CD4-positive, alpha-beta T cell treated with Interleukin-17A for 4 hours (primary cell): ENCODE measurements at places on chromosomes 6 and 20.

GRCh38 chr6:150788089-150788488 is 77.4 kb upstream of the MTHFD1L start:
- no peak for DNase-seq

DNA sequence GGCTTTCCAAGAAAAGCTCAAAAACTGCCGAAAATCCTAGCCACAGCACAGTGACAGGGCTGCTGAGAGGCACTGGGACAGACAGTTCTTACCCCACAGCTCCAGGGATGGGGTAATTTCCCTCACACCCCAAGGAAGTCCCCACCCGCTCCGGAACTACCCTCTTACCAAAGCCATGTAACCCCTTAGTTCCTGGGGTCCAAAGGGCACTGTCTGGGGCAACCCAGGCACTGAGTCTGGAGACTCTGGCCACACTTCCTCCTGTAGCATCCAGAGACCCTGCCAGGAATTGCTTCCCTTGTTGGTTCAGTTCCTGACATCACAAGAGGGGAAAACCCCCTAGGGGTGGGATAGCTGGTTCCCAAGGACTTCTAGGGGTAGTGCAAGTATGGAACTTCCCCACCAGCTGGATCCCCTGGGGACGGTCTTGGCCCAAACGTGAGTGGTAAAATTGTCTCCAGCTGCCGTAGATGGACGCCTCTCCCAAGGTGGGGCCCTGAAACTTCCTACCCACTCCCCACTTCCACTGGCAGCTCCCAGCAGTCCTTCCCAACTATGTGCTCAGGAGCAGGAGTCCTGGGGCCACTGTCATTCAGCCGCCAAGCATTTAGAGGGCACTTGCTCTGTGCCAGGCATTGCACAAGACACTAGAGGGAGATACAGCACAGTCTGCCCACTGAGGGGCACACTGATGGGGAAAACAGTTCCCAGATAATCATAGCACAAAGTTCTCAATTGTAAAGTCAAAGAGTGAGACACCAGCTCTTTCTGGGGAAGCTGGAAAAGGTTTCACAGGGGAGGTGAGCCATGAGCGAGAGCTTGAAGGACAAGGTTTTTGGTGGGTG is 17.2 kb upstream of the HCK start:
- no peak for DNase-seq

DNA sequence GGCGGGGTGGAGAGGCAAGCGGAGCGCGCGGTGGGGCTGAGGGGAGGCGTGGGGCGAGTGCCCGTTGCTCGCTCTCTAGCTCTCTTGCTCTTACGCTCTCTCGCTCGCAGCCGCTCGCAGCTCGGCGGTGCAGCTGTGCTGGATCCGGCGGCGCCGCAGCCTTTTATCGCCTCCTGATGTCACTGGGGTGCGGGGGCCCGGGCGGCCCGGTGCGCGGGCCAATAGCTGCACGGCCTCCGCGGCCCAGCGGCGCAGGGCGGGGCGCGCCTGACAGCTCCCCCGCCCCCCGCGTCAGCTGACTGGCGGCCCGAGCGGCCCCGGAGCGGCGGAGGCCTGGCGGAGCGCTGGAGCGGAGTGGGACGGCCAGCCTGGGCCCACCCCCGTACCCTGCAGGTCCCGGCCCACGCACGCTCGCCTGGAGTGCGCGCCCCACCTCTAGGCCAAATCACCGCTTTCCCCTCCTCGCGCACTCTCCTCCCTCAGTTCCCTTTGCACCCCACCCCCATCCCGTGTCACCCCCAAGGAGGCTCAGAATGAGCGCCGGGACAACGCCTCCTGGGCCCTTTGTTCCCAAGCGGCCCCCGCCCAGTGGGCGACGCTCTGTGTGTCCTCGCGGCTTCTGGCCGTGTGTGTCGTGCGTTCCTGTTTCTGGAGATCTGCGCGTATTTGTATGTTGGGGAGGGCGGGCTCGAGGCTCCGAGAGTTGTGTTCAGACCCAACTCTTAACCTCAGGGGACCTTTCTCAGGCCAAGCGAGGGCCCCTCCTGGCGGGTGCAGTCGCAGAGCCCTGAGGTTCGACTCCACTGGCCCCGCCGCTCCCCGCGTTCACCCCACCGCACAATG is at the start of gene MAFB:
Gene MAFB, minus strand, starts transcription at position 137 of the 843 bp plus-strand sequence. CDS start 386 bp downstream, outside the sequence.
- peak; percentile 11 for DNase-seq

- DNase-seq, result no peak
Measured at GRCh38 chr6:130585587-130585986, 219.8 kb downstream of the TMEM200A start.

DNA sequence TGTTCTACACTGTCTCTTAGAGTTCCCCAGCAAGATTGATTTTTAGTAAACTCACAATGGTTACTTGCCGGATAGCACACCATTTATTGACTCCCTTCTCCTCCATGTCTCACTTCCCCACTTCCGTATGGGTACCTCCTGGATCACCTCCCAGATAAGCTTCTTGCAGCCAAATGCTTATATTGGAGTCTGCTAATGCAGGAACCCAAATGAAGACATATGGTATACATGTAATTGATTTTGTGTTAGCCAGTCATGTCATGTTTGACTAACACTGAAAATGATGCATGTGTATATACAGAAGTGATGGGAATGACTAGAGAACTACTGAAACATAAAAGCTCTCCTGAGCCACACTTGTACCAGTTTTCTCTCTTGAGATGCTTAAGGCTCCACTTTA is 46.1 kb upstream of the TMX4 start:
- no peak for DNase-seq

- no peak for DNase-seq
Measured at GRCh38 chr6:91486200-91486599, 899.3 kb upstream of the MAP3K7 start.

DNA sequence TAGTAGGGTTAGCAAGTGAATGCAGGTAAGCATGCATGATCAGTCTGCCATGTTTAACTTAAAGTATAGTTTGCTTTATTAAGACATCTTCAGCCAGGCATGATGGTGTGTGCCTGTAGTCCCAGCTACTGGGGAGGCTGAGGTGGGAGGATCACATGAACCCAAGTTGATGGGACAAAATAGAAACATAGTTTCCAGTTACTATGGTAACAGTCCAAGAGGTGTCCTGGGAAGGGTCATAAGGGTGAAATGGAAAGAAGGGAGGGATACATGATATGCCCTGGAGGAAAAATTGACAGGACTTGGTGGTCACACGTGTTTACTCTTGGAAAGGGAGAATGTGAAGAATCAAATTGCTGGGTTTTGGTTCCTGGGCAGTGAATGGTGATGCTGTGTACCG is 139.6 kb downstream of the SULF2 start:
- no peak for DNase-seq

DNA sequence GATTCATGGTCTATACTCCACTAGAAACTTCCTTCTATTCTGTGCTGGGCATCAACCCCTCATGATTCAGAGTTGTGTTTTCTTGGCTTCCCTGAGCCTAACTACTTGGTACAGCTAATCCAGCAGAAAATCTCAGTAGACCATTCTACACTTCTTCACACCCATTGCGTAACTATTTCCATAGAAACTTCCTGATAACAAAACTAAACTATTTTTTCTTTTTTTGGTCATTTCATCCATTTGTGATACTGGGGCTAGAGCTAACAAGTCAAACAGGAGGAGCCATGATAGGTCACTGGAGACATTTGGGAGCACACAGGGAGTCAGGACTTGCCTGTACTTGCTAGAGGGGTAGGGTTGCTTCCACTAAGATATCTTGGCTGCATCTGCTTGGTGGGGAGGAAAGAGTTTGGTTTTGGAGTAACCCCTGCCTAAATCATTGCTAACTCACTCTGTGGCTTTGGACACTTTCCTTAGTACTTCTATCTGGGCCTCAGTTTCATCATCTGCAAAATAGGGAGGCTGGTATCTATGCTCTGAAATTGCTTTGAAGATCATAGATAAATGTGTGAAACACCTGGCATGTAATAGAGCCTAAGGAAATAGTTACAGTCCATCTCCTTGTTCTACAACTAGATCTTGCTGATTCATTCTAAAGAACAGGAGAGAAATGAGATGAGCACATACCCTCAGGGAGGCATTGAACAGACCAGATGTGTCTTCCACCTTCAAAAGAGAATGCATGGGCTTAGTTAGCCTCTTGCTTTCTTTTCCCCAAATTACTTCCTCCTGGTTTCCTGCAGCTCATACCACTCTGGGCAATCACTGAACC is 127.9 kb upstream of the ADGRF1 start:
- DNase-seq, result no peak

GRCh38 chr6:167711768-167712730 is 114.7 kb upstream of the AFDN start:
- DNase-seq, result no peak

DNA sequence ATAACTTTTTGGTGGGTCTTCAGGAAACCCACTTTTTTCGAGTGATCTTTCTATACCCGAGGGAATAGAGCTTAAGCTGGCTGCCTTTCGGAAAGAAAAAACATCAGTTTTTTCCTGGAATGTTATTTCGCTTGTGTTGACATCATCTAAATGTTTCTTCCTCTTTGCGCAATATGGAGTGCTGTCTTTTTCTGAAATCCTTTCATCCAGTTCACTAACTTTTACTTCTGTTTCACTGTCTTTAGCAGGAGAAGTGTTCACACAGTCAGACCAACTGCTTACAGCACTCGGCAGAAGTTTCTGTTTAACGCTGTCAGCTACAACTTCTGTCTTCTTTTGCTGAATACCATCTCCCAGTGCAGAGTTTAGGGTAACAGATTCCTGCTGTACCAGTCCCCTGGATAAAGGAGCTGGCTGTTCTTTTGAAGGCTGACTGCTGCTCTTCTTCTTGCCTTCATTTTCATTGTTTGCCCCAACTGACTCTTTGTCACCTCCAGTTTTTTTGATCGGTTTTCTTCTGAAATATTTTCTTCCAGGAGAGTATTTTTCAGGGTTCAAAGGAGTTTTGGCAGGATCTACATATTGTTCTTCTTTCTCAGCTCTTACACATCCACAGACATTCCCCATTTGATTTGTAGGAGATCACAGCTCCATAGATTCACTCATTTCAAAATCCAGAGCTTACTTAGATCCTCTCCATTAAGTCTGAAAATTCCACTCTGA is 50.0 kb upstream of the DST start:
- no peak for DNase-seq

GRCh38 chr6:111804627-111805235 is 68.5 kb downstream of the FYN start:
- peak; percentile 68 for DNase-seq

GRCh38 chr6:117290173-117290846 is 25.0 kb downstream of the VGLL2 start:
- no peak for DNase-seq

- DNase-seq, result no peak
Measured at GRCh38 chr6:52503851-52504781, 72.7 kb downstream of the TRAM2 start.

GRCh38 chr6:121506761-121507754 is 71.6 kb downstream of the GJA1 start:
- no peak for DNase-seq

- no peak for DNase-seq
Measured at GRCh38 chr6:2949121-2949520, 22.2 kb downstream of the SERPINB6 start.

GRCh38 chr6:6920114-6920986 is 187.4 kb upstream of the RREB1 start:
- DNase-seq, result no peak

DNA sequence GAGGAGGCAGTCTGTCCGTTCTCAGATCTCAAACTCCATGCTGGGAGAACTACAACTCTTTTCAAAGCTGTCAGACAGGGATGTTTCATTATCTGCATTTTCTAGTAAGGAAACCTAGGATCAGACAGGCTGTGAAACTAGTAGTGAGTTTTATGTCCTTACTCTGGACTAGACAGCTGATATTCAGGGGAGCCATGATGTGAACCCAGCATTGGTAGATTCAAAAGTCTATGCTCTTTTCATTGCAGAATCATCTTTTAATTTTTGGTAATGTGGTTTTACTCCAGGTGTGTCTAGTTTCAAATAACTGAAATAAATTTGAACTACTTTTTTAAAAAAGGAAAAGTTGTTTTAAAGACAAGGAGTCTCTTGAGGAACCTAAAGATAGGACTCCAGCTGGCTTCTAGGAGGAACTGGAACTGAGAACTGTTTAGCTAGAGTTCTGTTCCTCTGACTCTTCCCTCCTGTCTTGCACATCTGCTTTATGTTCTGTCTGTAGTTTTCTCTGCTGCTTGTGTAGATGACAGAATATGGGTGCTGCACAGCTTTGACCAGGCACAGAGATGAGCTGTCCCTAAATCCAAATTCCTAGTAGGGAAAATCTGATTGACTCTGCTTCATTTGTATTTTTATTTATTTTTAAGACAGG is 27.8 kb upstream of the RNF144B start:
- no peak for DNase-seq

DNA sequence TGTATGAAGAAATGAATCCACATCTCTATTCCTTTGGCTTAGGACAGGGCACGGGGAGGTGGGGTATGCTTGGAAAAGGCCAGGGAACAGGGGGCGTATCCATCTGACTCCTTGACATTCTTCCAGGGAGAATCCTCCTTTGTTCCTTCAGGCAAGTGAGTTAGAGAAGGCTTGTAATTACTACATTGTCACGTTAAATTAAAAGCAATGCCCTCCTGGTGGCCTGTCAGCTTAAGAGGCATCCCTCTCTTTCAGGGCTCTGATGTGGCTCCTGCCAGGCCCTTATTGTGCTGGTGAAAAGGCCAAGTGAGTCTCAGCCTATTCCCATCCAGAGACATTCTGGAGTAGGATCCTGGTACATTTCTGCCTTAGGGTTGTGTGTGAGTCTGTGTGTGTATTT is 128.3 kb downstream of the FOXA2 start:
- DNase-seq, result no peak

DNA sequence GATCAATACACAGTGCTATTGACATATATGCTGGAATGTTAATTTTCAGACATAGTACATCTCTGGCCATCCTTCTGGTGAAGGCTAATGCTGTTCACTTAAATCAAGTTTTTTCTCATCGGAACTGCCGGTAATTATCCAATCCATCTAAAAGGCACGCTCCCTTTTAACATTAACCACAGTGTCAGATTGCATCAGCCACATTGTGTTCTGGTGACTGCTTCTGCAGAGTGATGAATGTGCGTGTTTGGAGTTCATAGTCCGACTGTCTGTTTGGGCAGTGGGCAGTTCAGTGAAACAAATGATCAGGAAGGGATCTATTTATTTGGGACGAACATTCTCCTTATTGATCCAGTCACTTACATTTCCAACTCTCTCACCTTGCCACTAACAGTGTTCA is 49.5 kb downstream of the SOBP start:
- DNase-seq, result no peak

DNA sequence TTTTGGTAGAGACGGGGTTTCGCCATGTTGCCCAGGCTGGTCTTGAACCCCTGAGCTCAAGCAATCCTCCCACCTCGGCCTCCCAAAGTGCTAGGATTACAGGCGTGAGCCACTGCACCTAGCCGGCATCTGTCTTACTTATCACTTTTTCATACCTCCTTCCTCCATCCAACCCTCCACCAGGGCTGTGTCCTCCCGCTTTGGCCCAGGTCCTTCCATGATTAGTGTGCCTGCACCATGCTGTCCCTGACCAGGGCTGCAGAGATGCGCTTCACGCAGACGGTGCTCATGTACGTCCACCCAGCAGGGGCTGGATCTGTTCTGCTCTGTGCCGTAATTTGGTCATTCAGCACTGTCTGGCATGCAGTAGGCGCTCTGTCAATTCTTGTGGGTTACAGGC is 85.8 kb downstream of the SRC start:
- DNase-seq, result no peak
